NCI-H1694 (cell line): ENCODE measurements at places on chromosomes 12 and 14.
A peak's percentile ranks its signal among the peaks of the same experiment; 100 is the strongest.

DNA sequence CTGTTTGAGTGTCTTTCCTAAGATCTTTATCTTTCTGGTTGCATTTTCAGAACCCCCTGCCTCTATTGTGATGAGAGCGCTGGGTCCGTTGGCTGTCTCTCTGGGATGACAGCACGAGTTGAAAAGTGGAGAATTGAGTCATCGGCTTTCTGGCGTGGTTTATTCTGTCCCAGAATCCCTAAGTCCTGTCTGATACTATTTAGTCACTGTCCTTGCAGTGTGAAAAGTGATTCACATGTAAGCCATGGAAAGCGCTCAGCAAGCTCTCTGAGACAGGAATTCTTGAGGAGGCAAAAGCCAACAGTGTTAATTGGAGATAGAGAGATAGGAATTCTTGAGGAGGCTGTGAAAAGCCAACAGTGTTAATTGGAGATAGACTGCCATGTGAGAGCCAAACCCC lies 121.7 kb downstream of the CHST11 start:
- DNase-seq: no peak

DNA sequence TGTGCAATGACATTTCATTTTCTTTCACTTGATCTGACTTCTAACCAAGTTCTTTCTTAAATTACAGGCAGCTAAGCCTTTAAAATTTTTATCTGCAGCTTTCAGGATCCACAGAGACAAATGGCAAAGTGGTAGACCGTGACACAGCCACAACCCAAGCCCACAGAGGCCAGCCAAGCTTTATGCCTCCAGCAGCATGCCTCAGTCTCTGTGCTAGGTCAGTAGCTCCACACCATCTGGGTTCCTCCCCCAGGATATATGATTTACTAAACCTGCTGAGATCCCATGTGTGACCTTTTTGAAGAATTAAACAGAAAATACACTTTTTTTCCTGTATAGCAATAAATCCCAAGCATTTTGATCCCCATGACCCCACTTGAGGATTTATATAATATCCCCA lies 290.4 kb upstream of the CAND1 start:
- DNase-seq: no peak

- no peak for DNase-seq
Measured at GRCh38 chr12:28974883-28975282, 174.2 kb upstream of the FAR2 start.

GRCh38 chr14:33848706-33849454 lies 102.0 kb downstream of the EGLN3 start:
- peak; percentile 78 for DNase-seq

DNA sequence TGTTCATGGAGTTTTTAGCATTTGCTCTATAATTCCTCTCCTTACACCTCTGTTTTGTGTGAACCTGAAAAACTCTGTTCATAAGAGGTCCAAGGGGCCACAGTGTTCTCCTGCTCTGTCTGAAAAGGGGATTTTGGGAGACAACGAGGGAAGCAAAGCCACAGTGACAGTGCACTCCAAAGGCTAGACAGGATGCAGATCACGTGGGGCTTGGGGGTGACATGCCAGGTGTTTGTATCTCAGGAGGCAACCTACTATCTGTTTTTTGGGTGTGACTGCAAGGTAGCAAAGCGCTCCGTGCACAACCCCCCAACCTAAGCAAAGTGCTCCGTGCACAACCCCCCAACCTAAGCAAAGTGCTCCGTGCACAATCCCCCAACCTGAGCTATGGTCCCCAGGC lies 5.1 kb upstream of the CHD4 start:
- DNase-seq: no peak

DNA sequence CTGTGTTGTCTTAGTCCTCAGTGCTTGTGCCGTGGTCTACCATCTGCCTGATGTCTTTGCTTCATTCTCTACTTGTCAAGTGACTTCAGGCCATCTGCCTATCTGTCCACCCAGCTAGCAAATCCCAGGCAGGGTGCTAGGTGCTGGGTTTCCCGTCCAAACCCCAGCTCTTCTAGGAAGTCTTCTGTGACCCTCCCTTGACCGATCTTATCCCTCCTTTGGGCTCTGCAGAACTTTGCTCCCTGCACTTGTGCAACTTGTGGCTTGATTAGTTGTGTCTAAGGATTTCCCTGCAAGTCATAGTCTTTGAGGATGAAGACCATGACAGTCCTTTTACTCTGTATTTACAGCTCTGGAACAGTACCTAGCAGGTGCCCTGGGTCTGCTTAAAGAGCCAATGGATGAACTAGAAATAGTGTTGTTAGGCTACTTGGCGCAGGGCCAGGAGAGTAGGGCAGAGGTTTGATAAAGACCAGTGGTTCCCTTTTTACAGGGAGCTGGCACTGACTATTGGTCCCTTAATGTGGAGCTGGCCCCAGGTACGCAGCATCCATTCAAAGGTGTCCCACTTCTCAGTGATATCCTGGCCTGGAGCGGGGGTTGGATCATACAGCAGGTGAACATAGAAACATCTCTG lies 60.1 kb downstream of the ADCK1 start:
- DNase-seq: no peak

DNA sequence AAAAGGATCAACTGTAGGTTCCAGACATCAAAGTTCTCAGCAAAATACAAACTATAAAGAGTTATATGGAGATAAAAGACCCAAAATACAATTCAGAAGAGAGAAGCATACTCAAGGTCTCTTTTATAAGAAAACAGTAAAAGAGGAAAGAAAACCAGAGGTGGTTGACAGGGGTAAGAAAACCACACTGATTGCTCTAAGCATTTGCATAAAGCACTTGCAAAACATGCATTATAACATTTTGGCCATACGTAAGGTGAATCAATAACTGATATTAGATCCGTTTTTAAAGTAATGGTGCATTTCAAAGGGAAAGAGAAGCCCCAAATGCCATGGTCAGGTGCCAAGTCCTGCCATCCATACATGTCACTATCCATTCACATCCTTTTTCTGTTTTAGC lies 5.9 kb downstream of the DDHD1 start:
- no peak for DNase-seq

DNA sequence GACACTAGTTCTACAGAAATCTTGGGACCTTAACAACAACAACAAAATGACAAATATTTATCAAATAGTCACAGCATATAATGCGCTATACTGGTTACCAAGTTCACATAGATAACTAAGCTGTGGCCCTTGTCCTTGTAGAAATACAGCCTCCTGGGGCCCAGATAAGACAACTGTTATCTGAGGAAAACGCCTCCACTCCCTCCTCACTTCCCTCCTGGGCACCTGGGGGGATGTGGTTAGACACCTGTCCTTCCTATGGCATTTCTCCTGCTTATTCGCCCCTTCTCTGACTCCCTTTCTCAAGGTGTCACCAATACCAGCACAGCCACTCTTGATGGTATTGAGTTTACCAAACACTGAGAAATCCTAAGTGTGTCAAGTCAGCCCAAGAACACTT lies 419.4 kb downstream of the RAD51B start:
- DNase-seq: no peak

GRCh38 chr14:47194055-47194454 lies 481.4 kb downstream of the MDGA2 start:
- DNase-seq: no peak

- peak; percentile 96 for DNase-seq
Measured at GRCh38 chr12:56104109-56104814, at the start of gene PA2G4. PA2G4 (plus strand) TSS chr12:56104559; CDS start chr12:56104738, 179 bp downstream.

GRCh38 chr12:8033153-8034044 lies 883 bp downstream of the FOXJ2 start:
- no peak for DNase-seq

DNA sequence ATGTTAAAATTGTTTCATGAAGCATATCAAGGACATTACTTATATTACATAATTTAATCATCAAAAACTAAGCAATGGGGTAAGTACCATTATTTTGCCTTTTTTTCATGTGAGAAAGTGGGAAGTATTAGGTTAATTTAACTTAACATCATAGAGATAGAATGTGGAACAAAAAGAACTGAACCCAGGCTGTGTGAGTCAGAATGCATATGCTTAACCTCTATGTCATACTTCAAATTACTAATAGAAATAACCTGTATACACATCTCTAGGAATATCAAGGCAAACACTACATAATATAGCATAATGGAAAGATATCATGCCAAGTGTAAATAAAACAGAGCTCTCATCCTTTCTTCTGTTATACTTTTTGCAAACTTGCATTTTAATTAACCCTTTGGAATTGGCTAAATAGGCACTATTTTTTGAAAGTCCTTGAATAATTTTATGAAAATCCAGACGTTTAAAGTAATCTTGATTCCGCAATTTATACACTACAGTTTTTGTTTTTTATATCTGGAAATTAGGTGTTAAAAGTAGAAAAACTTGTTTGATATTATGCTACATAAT lies 777.7 kb downstream of the SLC6A15 start:
- DNase-seq: no peak

GRCh38 chr14:73312687-73313086 lies 75.4 kb downstream of the PAPLN start:
- no peak for DNase-seq

GRCh38 chr12:124032265-124032886 lies 59.4 kb downstream of the ZNF664 start:
- DNase-seq: peak; percentile 14

GRCh38 chr12:1058423-1058822 lies 67.4 kb downstream of the ERC1 start:
- DNase-seq: no peak

DNA sequence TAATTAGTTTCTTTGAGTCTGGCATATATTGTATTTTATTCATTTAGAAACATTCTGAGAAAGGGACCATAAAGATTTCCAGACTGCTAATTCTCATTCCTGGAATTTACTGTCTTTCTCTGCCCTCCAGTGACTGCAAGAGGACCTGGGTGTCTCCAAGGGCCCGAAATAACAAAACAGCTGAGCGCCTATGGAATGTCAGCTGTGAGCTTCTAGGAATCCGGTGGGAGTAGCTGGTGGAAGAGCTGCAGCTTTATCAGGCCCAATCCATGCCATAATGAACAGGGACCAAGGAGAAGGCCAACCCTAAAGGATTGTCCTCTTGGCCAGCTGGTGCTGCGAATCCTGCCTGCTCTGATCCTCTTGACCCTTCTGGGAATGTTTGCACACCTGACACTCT lies 31.9 kb downstream of the RDH12 start:
- DNase-seq: no peak
